NK-92 treated with Interleukin-12 subunit alpha and Interleukin-12 subunit beta, amount 100 ng/mL, for 24 hours (cell line): ENCODE measurements at places on chromosomes 3 and 15.

- DNase-seq = no peak
Measured at GRCh38 chr15:80801891-80802680, 22.9 kb downstream of the CEMIP start.

DNA sequence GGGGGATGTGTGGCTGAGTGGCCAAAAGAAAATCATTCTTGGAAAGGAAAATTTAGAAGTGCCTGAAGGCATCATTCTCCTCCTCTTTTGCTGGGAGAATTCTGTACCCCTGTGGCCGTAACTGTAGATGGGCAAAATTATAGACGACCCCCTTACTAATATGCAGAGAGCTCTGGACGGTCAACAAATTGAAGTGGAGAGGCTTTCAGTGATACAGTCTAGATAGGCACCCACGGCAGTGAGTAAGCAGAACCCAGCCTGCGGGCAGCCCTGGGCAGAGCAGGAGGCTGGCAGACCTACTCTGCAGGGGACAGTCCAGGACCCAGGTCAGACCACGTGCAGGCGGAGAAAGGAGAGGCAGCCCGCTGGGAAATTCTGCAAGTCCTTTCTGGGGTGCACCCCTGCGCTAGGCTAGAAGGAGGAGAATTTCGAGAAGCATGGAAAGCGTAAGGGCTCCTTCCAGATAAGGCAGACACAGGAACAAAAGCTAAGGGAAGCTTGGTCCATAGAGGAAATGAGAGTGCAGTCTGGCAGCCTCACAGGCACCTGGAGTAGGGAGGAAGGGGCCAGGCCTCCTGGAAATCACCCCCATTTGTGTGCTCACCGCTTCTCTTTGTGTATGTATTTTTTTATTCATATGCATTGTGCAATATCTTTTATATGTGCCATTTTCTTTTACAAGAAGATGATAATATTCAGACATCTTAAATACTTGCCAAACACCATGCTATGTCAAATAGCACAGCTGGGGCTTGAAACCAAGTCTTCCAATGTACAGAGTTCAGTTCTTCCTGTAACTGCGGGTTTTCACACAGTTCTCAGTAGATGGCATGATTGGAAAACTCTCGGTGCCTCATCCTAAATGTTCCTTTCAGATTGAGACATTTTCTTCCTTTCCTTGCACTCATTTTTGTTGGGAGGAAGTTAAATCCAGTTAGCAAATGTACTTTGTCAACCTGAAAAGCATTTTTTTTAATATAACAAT is 40.2 kb downstream of the LRRK1 start:
- DNase-seq = no peak

DNA sequence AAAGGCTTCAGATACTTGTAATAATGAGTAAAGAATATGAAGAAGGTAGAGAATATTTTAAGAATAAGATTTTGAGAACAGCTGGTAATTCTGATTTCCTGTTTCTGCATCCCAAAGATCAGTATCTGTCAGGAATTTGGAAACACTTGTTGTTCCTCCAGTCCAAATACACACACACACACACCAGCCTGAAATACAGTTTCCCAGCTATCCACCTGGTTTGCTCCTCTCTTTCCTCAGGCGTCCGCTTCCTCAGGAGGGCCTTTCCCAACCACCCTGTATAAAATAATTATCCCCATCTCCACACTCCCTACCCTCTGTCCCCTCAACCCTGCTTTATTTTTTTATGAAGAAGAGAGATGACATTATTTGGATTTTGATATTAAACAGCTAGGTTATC is 2.0 kb upstream of the FSIP1 start:
- DNase-seq = no peak

DNA sequence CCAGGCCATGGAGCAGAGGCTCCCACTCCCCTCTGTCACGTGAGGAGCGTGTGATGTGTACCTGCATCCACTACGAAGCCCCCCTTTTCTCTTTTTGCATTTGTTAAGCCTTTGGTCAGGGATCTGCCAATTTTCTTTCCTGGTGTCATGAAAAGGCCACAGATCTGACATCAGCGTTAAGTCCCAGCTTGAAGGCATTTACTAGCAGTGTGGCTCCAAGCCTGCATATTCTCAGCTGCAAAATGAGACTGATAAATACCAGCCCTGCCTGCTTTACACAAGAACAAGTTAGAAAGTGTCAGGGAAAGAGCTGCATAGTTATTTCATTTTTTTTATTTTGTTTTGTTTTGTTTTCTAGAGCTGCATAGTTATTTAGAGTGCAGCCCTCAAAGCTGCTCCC is 2.3 kb upstream of the ANKRD63 start:
- no peak for DNase-seq

GRCh38 chr3:152120601-152121269 is 148.0 kb upstream of the MBNL1 start:
- no peak for DNase-seq

DNA sequence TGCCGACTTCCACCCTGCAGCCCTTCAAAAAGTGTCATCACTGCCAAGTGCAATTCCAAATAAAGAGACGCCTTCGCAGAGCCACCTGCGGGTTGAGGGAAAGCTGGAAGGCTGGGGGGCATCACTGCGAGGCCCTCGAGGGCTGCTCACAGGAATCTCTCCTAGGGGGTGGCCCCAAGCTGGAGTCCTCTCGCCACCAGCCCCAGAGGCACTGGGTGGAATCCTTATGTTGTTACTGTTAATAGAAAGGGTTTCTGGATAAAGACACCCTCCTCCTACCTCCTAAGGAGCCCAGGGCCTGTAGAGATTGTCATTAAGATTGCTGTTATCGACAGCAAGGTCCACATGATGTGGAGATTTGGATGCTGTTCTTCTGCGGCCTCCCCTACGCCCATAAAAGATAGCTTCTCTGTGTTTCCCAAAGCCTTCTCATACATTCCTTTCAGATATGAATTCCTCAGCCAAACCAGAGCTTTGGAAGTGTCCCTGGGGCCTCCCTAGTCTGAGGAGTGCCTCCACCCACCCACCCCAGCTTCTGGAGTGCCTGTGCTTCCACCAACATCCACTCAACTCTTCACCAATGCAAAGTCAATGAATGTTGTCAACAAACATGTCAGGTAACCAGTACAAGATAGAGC is 512.7 kb downstream of the SHQ1 start:
- DNase-seq = no peak

GRCh38 chr3:197404030-197404429 is 105.6 kb upstream of the DLG1 start:
- DNase-seq = no peak

DNA sequence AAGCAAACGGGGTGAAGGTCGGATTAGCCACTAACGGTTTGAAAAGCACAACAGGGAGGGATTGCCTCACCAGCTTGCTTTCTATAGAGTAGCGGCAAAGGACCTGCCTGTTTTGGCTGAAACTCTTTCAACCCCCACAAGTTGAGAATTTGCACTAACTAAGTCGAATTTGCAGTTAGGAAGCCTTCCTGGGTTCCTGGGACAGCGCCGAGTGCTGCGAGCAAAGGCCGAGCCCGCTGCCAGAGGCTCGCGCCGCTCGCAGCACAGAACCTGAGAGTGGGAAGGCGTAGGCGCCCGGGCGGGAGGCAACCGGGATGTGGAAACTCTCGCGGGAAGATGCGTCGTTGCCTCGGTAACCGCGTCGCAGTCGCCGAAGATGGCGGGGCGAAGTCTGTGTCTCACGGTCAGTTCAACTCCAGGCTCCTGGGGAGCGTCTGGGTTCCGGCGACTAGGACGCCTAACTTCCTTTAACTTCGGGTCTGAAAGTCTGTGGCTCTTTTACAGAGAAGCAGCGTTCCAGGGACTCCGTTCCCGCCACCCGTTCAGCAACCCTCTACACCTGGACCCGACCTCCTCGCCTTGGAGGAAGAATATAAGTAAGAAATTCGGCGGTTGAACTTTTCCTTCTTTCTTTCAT is at the start of gene TEX9:
Gene TEX9, plus strand, starts transcription at position 352 of the 637 bp plus-strand sequence. Its CDS starts 25 bp downstream, at position 377.
- DNase-seq = no peak

GRCh38 chr15:37767841-37768455 is 166.5 kb upstream of the TMCO5A start:
- no peak for DNase-seq

DNA sequence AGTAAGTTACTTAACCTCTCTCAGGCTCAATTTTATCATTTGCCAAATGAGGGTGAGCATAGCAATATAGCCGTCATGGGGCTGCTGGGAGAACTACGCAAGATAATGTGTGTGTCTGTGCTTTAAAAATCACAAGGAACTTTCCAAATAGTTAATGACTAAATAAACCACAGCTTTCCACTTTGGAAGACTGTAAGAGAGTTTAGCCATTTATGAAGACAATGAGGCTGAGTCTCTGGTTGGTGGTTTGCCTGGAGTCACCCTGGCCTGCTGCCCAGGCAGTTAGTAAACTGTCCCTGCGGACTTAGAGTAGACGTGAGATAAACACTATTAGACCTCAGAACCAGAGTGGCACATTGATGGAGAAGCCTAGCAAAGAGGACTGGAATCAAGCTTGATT is 357.7 kb downstream of the CLSTN2 start:
- DNase-seq = no peak

- no peak for DNase-seq
Measured at GRCh38 chr3:77618686-77619085, 578.8 kb downstream of the ROBO2 start.

DNA sequence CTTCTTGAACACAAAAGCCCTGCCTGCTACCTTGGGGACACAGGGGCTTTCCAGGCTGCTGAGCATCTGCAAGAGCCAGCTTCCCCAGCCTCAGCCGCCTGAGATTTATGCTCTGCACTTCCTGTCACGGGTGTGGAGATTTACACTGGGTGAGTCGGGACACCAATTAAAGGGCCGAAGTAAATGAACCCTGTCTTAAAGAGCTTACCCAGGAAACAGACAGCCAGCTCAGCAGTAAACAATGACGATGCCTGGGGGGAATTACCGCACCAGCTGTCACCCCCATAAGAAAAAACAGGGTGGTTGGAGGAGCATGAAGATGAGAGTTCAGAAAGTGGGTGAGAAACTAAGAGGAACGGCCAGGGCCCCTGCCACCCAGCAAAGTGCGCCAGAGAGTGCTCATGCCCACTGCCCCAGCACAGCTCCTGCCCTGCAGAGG is 37.5 kb upstream of the IQSEC1 start:
- no peak for DNase-seq

DNA sequence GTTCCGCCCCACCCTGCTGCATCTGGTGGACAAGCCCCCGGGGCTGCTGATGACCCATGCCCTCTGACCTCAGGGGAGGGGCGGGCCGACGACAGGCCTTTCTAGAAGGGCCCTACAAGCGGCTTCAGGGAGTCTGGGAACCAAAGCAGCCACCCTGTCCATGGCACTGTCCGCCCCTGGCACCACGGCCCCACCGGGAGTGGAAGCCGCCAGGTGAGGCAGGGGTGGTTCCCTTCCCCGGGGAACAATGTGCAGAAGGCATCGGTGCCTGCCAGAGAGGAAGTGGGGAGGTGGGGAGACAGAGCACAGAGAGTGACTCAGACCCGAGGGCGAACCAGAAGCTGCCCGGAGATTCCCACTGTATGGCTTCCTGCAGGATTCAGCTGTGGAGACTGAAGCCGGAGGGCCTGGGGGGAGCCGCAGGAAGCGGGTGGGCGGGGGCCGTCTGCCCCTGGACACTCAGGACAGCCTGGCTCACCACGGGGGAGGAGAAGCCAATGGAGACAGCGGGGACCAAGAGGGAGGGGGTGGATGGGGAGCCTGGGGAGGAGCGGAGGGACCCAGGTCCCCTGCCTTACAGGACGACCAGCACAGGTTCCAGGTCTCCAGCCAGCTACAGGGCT is 134.0 kb downstream of the TPRA1 start:
- DNase-seq = no peak

DNA sequence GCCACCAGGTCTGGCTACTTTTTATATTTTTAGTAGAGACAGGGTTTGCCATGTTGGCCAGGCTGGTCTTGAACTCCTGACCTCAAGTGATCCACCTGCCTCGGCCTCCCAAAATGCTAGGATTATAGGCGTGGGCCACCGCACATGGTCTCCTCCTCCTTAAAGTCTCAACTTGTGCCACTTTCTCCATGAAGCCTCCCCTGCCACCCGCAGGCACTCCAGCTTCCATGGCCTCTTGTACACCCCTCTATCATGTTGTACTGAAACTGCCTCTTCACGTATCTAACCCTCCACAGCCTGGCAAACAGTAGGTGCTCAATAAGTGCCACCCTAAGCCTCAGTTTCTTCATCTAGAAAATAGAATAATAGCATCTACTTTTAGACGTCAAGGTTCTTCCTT is 39.9 kb downstream of the ISG20 start:
- DNase-seq = no peak

GRCh38 chr3:43106293-43106628 is 382 bp upstream of the POMGNT2 start:
- DNase-seq = no peak

DNA sequence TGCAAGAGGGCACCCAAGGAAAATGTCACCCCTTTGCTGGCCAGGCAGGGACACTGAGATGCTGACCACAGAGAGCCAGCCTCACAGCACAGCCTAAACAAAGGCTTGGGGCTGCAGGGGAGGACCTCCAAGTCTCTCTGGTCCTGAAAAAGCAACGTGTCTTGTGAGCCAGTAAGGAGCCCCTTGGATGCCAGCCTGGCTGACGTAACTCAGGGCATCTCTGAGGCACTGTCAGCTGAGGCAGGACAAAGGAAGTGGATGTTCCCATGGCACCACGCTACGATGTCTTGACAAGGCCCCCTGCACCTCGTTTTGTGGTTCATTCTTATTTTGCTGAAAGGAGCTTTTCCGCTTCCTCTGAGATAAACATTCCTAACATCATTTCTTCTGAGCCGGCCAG is 160.7 kb downstream of the OR4M2 start:
- no peak for DNase-seq

GRCh38 chr15:64596701-64597476 is 136.5 kb downstream of the ZNF609 start:
- no peak for DNase-seq

DNA sequence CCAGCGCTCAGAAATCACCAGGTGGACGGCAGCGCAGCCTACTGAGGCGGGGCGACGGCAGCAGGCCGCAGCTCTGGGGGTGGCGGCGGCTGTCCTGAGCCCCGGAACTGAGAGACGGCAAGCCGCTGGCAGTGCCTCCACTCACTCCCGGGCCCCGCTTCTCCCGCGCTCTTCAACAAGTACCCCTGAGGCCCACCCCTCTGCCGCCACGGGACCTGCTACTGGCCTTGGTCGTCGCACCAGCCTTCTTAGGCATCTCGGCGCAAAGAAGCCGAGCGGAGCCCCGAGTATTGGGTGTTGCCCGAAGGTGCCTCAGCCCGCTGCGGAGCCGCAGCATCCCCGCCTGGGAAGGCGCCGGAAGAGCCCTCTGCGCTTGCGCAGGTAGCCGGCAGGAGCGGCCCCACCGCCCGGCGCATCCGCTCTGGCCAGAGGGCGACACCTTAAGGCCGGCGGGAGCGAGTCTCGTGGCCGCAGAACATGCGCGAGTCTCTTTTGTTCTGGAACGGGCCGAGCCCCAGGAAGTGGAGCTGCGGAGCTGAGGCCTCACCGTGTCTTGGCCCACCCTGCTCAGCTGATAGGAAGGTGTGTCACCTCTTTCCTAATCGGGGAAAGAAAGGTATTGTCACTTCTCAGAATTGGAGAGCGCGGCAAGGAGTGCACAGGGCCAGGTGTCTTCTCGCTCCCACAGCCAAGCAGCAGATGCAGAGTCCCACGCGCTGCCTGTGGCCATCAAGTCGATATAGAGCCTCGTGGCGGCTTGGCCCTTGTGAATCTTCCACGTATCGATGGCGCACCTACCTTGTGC is at the start of gene C15orf40:
Gene C15orf40, minus strand, starts transcription at position 369 of the 805 bp plus-strand sequence. Its CDS starts 32 bp downstream, at position 337.
- DNase-seq = peak; percentile 91

- no peak for DNase-seq
Measured at GRCh38 chr3:112003321-112004080, 4.8 kb downstream of the TAGLN3 start.
